ENCODE measurements at places on chromosomes 13 and 19.

GRCh38 chr13:22757530-22758120, 423.2 kb upstream of the SGCG start:
- peak; percentile 27 for DNase-seq

DNA sequence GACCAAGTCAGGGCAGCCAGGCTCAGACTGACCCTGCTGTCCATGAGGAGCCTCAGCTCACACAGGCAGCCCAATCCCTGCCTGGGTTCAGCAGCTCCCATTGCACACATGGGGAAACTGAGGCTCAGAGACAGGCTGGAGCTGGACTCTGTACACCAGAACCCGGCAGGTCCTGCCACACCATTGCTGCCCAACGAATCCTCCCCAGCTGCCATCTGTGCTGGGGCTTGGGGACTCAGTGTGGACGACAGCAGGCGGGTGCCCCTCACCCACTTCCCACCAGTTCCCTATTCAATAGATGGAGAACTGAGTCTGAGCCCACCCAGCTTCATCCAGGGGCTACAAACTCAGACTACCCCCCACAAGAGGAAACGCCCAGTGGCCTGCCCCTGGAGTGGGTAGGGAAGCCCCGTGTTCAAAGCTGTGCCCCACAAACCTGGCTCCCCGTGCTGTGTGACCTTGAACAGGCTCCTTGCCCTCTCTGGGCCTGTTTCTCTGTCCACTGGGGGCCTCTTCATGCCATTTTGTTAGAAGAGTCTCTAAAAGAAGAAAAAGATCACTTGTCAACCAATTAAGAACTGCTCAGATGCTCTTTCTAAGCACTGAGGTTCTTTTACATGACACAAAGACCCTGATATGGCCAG, 50.8 kb downstream of the AP1M1 start:
- DNase-seq = no peak

DNA sequence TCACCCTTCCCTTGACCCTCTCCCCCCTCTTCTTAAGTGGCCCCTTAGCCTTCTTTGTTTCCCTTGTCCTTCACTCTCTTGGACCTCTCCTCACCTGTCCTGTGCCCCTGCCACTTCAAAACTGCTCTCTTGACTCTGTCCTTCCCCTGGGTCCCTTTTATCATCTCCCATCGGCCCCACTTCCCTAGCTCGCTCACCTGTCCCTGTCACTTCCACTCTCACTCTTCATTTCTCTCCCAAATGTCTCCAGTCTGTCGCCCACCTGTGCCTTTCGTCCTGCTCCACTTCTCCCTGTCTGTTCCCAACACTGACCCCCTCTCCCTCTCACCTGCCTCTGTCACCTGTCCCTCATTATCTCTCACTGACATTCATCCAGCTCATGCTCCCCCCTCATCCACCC, 699 bp downstream of the IFNL1 start:
- DNase-seq = no peak

GRCh38 chr13:27403203-27403678, 21.2 kb upstream of the GTF3A start:
- DNase-seq = no peak

DNA sequence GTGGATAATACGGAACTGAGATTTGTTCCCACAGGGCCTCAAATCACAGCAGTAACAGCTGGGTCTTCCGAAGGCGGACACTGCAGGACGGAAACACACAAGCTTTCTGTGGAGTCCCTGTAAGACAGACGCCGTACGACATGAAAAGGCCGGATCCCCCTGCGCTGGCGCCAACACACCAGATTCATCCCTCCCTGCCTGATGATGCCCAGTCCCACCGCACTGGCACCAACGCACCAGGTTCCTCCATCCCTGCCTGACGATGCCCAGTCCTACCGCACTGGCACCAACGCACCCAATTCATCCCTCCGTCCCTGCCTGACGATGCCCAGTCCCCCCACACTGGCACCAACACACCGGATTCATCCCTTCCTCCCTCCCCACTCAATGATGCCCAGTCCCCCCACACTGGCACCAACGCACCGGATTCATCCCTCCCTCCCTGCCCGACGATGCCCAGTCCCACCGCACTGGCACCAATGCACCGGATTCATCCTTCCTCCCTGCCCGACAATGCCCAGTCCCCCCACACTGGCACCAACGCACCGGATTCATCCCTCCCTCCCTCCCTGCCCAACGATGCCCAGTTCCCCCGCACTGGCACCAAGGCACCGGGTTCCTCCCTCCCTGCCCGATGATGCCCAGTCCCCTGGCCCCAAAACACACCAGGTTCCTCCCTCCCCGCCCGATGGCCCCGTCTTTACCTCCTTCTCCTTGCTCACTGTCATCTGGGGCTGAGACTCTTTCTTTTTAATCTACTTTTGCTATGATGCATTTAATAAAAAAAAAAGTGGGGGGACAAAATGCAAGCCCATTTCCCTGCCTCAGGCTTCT, 55.1 kb downstream of the RASA3 start:
- no peak for DNase-seq

- DNase-seq = peak; percentile 97
These were observed 10.7 kb downstream of the ABHD8 start for GRCh38 chr19:17292301-17293074.

- no peak for DNase-seq
These were observed 26.9 kb downstream of the UFM1 start for GRCh38 chr13:38376546-38376945.

Measured in NCI-H82 (cell line).